ENCODE measurements at places on chromosomes 7 and 10.

- no peak for DNase-seq
Measured at GRCh38 chr7:142012825-142013511, 17.3 kb downstream of the MGAM start.

- no peak for DNase-seq
Measured at GRCh38 chr7:12735923-12736322, 48.5 kb downstream of the ARL4A start.

- DNase-seq: no peak
Measured at GRCh38 chr7:102856036-102856435, 56.8 kb upstream of the LRRC17 start.

DNA sequence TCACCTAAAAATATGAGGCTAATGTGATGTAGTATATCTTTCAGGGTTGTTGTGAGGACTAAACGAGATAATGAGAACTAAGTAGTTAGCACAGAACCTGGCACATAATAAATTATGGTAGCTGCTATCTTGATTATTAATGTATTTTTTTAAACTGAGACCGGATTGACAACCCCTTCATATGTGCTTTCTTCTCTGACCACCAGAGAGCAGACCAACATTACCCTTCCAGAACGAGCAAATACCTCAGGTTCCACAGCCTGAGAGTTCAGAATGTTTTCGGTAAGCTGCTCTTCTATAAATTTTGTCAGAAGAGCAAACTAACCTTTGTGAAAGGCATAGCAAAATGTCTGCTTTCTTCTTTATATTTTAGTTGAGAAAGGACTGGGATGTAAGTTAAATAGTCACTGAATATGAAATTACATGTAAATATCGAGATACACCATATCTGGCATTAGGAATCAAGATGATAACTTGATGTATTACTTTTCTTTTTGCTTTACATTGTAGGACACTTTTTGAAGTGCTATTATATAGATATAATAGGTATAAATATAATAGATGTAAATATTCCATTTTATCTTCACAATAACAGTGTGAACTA, 13.6 kb upstream of the BPGM start:
- peak; percentile 78 for DNase-seq

GRCh38 chr7:1536743-1537534, 6.4 kb downstream of the MAFK start:
- DNase-seq: no peak

DNA sequence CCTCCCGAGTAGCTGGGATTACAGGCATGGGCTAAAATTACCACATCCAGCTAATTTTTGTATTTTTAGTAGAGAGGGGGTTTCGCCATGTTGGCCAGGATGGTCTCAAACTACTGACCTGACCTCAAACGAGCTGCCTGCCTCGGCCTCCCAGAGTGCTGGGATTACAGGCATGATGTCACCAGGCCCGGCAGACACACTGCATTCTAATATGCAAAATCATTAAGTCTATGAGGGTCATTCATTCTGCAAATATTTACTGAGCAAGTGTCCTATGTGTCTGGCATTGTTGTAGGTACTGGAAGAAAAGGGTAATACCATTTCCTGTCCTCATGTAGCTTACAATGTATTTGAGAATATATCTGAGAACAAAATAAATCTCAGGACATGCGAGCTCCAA, 2.7 kb downstream of the PUS7 start:
- no peak for DNase-seq

- DNase-seq: no peak
Measured at GRCh38 chr7:130419658-130420057, 21.2 kb downstream of the CEP41 start.

DNA sequence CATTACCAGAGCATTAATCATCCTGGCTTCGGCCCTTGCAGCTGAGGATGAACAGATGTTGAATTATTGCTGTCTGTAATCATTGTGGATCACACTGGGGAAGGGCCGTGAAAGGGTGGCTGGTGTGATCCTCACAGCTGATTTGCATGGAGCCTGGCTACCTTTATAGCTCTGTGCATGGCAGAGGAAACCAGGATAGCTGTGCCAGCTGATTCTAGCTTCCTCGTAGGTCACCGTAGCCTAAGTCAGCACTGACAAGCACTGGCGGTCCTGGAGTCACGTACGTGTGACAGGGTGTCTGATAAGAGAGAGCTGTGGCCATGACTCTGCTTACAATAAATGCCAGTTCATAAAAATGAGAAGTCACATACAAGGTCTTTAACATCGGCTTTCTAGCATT, 76.5 kb downstream of the INSYN2A start:
- peak; percentile 16 for DNase-seq

GRCh38 chr10:85674851-85675250, 691.7 kb downstream of the GRID1 start:
- no peak for DNase-seq

- no peak for DNase-seq
Measured at GRCh38 chr7:99011341-99011705, 132.6 kb downstream of the SMURF1 start.

DNA sequence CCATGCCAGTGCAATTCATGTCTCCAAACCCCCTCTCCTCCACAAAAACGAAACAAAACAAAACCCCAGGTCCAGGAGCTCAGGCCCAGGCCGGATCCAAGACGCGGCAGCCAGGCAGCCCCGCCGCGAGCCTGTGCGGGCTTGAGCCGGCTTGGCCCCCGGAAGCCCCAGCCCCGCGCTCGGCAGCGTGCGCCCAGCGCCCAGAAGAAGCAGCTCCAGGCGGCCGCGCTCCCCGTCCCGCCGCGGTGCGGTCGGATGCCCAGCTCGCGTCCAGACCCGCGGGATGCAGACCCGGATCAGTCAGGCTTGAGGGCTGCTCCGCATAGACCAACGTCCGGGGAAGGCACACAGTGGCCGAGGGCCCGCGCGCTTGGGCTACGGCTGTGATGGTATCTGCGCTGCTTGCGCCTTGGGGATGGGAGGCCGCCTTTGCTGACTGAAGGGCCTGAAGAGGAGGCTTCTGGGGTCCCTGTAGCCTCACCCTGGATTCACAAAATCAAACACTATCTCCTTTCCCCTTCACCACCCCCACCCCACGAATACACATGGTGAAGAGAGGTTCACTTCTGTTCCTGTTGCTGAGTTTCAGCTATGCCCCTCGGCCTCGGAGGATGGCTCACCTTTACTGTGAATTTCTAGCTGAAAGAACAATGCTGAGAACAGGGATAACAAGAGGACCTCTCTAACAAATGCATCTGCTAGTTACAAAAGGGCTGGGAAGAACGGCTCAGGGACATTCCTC, 79.9 kb upstream of the EN2 start:
- no peak for DNase-seq

- DNase-seq: no peak
Measured at GRCh38 chr10:909831-910230, 21.7 kb downstream of the LARP4B start.

- no peak for DNase-seq
Measured at GRCh38 chr7:37427276-37427940, 21.3 kb downstream of the ELMO1 start.

DNA sequence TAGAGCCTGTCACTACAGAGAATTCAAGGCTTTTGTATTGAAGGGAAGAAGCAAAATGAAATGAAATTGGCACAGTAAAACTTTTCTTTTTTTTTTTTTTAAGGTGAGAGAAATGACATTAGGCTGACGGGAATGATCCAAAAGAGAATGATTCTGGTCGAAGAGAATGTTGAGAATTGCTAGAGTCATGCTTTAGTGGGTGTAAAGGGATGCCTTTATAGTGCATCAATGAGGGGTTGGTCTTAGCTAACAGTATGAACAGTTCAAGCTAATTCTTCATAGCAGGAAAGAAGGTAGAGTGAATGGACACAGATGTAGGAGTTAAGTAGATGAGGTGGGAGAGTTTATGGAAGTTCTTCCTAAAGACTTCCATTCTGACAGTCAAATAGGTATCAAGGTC, 32.3 kb upstream of the LSM8 start:
- no peak for DNase-seq

DNA sequence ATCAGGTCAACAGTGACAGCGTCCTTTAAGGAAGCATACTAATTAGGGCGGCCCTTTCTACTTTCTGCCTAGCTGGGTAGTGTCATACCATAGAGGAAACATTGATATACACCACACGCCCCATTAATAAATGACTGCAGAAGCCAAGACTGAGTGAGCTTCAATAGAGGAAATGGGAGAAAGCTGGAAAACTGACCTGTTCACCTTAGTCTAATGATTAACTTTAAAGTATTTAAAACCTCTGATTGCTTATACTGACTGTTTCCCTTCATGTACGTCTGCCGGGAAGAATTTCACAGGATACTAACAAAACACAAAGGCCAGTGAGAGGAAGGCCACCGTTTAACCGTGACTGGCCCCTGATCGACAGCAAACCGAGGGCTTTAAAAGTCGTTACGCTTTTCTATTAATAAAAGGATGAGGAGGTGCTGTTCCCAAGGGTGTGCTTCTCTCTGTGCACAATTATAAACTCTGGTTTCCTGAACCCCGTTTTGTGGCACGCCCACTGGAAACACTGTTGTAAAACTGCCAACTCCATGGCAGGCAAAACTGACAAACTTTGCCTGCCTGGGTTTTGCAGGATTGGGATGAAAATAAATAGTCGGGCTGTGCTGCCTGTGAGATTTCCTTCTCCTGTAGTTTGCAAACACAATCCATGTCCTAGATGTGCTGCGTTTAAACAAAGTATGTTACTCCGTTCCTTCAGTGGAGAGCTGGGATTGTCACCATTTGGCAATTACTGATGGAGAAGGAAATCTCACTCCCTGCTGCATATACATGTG, 137.6 kb downstream of the NRP1 start:
- no peak for DNase-seq

GRCh38 chr7:155808549-155809331, 3.5 kb downstream of the SHH start:
- DNase-seq: no peak

DNA sequence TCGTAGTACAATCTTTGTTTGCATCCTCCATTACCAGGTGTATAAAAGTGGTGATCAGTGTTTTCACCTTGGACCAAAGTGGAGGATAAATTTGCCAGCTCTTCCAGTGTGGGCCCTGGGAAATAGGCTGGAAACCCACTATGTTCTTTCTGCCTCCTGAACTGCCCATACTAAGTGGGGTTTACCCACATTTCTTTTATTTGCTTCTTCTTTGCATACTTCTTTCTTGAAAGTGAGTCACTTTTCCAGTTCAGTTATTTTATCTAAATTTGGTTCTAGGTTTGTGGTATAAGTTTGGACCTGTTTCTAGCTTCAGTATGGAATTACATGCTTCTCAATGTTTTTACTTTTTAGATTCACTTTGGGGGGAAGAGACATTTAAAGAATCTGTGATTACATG, 126.2 kb upstream of the ACBD5 start:
- DNase-seq: no peak

DNA sequence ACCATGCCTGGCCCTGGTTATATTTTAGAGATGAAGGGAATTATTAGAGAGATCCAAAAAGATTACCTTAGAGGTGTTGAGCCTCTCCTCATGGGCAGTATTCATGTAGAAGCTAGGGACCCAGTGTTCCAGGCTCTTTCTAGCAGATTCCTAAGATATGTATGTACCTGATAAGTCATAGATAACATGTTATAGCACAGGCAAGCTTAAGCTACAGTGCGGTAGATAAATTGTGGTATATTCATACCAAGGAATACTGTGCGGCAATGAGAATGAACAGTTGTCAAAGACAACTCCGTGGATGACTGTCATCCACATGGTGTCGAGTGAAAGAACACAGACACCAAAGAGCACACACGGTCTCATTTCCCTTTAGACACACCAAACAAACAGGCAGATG, 53.1 kb downstream of the TACR2 start:
- no peak for DNase-seq

DNA sequence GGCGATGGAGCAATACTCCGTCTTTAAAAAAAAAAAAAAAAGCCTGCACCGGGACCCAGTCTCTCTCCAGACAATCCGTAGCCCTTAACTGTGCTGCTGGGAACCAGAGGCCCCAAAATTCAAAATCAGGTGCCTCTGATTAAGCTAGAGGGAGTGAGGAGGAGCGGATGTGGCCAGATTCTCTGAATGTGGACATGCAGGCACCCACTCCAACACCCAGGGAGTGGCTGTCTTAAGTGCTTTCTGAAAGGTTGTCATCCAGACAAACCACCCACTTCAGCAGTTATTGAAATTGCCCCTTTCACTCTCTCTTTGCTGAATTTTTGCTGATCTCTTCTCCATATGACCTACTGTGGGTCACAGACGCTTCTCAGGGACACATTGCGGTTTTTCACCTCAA, 14.2 kb downstream of the NRP1 start:
- no peak for DNase-seq

DNA sequence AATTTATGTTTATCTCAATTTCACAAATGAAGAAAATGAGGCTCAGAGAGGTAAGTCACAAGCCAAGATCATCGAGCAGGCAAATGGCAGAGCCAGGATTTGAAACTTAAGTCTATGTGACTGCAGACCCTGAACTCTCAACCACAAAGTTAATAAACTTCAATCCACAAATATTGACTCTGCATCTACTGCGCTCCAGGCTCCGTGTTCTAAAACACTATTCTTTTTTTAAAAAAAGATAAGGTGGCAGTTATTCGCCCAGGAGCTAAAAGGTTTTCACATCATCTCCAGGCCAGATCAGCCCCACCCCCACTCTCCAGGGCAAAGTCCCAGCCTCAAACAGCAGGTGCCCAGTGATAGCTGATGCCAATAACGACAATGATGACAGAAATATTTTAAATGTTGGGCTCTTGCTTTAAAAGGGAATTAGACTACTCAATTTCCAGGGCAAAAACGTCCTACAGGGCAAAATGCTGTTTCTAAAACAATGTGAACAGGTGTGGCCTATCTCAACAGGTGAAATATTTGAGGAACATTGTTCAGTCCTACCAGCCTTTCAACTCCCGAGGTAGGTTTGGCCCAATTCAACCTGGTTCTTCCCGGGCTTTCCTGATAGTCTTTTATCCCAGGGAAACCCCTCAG, 85.2 kb downstream of the SORBS1 start:
- DNase-seq: peak; percentile 79

GRCh38 chr10:16741540-16741939, 75.7 kb downstream of the RSU1 start:
- no peak for DNase-seq

GRCh38 chr7:50771120-50772002, 11.3 kb downstream of the GRB10 start:
- no peak for DNase-seq

- DNase-seq: no peak
Measured at GRCh38 chr10:123781956-123782500, 109.6 kb downstream of the CPXM2 start.

DNA sequence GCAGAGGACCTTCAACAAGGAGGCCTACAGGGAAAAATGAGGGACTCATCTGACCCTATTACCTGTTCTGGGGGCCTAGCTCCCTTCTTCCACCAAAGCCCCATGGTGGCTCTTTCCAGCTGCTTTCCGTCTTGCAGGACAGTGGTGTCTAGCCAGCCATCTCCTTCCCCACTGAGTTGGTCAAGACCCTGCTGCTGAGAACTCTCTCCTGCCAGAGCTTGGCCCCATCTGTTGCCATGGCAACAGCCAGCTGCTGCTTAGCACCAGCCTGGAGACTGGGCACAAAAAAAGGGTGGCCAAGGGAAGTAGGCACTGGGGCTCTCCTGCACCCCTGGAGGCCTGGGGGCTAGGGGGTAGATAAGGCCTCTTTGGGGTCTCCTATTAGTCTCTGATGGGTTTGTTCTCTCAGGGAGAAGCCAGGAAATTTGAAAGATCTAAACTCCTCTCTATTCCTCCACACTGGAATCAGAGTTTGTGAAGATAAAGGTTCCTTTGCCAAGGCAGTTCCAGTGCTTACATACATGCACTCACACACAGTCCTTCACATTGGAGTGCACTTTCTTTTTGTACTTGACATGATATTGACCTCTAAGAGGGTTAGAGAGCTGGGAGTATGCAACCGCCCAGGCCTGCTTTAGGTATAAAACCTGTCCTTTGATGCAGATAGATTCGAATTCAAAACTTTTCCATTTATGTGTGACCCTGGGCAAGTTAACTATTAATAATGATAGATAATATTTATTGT, 15.8 kb downstream of the TSPAN33 start:
- DNase-seq: no peak

GRCh38 chr10:107913317-107914294, 749.1 kb upstream of the SORCS1 start:
- DNase-seq: no peak

Data from hematopoietic multipotent progenitor cell treated with erythropoietin and hydrocortisone succinate and interleukin-3 and kit ligand, for 6 days (in vitro differentiated cells).